Adipocyte (in vitro differentiated cells): ENCODE measurements at places on chromosomes 2 and 18.

DNA sequence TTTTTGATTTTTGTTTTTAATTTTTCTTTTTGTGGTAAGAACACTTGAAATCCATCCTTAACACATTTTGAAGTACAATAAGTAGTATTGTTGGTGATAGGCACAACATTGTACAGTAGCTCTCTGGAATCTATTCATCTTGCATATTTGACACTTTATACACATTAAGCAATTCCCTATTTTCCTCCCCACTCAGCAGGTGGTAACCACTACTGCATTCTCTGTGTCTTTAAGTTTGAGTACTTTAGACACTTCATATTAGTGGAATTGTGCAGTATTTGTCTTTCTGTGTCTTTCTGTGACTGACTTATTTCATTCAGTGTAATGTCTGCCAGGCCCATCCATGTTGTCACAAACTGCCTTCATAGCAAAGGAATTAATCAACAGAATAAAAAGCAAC lies 471.7 kb upstream of the CDH20 start:
- DNase-seq = no peak

DNA sequence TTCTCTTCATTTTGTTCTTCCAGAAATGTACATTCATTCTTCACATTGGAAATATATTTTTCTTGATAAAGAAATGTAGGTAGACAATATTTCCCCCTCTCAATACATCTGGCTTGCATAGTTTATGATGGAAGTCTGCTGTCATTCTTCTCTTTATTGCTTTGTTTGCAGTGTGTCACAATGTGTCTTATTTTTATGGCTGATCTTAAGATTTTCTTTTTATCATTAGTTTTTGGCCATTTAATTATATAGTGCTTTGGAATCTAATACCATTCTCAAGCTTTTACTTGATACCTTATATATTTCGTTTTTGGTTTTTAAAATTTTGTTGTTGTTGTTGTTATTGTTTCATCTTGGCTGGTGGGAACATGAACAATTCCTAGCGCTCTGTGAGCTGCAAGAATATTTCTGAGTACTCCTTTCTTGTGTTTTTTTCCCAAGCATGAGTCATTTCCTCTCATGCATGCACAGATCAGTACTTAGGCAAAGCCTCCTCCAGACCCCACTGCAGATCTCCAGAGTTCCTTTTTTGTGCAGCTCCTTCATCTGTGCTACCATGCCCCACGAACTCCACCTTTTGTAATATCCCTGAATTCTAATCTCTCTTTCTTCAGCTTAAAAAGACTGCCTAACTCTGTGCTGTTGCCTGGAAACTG lies 13.7 kb upstream of the MMADHC start:
- DNase-seq = no peak

- DNase-seq = peak; percentile 27
Measured at GRCh38 chr2:61379521-61379920, 91.4 kb downstream of the USP34 start.

DNA sequence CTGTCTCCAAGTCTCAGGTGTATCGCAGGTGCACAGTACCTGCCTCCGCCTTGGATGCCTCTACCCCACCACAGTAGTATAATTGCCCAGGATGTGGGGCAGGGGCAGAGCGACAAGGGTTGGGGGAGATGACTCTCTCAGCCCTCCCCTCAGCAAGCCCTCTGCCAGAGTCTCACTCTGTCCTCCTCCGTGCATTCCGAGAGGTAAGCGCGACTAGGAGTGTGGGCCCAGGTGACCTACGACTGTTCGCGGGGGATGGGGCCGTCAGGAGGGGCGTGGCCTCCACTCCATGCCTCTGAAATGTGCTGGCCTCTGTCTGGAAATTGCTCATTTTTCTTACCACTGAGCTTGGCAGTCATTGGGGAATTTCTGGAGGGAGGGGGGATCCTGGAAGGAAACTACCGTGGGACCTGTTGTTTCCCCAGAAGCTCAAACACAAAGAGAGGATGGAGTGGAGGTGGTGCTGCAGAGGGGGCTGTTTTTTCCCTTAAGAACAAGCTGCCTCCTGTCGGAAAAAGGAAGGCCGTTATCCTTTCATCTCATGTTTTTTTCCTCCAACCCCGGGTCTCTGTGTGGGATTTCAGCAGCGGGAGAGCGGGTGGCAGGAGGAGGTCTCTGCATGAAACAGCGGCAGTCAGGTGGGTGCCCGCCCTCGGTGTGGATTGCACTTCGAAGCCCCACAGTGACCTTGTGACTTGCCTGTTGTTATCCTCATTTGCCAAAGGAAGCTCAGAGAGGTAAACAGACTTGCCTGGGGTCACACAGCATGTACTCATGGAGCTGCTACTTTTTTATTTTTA lies 13.0 kb upstream of the RALB start:
- DNase-seq = peak; percentile 72

DNA sequence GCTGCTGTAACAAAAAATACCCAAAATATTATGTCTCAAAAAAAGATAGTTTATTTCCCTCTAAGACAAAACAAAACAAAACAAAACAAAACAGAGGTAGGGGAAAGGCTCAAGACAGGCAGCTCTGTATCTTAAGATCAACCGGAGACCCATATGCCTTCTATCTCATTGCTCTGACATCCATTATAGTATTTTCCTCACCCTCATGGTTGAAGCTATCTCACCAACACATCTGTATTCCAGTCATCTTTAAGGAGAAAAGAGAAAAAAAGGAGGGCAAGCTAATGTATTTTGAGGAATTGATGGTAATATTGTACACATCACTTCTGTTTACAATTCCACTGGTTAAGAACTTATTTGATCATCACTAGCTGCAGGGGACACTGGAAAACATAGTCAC lies 239.7 kb downstream of the ICOS start:
- no peak for DNase-seq

DNA sequence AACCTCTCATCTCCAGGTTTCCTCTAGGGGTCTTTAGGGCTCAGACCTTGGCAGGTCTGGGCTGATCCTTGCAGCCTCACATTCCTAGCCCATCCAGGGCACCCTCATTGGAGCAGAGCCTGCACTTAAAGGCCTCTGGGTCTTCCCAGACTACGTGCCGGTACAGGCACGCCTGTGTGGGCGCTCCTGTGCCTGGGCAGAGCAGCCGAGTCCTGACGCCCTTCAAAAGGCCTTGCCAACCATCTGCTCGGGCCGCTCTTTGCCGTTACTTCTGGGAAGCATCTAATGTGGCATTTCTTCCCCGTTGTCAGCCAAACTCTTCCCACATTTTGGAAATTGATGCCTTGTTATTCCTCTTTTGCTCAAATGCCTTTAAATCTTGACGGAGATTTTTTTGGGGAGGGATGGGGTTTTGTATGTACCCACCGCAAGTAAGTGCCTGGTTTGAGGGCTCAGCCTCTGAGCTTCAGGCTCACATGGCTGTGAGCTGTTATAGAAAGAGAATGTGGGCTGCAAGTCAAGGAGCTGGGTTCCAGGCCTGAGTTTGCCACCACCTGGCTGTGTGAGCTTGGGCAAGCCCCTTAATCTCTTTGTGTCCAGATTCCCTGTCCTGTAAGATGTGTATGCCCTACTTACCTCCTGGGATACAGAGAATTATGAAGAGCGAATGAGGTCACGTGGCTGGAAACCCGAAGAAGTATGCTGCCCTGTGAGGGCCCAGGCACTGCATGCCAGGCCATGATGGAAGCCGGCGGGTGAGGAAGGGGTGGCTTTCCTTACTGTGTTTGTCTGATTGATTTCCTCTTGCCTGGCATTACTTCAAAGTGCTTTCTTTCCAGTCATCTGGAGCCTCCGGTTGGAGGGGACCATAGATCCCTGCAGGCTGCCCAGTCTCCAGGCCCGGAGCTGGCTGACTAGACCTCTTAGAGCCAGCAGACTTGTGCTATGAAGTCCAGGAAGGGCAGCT lies 20.6 kb downstream of the EHD3 start:
- no peak for DNase-seq

- DNase-seq = peak; percentile 43
Measured at GRCh38 chr2:223585666-223586065, 16.5 kb downstream of the SCG2 start.

GRCh38 chr18:8974696-8975095 lies 127.8 kb upstream of the NDUFV2 start:
- DNase-seq = no peak

DNA sequence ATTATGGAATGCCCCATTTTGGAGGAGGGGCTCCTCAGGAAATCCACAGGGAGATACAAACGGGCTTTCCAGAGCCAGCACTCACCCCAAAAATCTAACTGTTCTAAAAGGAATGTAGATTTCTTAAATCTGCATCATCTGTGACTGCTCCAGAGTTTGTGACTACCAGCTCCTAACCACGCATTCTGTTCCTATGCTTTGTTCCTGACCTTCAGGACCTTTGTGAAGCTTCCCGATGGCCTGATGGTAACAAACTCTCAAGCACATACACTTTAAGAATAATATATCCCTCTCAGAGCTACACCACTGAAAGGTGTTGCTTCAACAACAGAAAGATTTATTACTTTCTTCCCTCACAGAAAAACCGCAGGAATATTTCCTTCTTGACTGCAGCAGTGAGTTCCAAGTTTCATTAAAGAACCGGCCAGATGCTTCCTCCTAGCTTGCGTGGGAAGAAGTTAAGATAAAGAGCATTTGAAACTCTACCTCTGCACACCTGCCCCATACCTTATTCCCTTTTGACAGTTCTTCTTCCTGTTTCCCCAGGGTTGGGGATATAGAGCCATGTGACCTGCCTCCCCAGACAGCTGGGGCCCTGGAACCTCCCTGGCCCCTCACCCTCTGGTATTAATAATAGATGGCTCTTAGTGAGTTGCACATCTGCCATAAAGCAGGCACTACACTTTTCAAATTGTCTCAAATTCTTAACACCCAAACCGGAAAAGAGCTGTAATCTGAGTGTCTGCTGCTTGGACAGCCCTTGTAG lies 40.2 kb upstream of the EML4 start:
- no peak for DNase-seq

DNA sequence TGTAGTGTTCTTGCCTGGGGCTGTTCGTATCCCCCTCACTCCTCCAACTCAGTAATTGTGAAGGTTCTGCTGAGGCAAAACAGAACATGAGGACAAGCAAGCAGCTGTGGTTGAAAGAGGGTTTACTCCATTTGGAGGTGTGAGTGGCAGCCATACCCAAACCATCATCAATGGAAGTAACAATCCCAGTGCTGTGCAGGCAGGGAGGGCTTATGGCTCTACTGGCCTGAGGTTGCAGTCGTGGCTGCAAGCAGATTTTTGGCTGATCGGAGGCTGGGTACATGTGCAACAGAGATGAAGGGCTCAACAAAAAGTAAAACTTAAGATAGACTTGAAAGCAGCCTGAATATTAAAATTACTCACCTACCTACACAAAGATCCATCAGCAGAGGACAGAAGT lies 13.2 kb downstream of the SRSF7 start:
- DNase-seq = no peak

GRCh38 chr2:77391119-77391518 lies 131.1 kb downstream of the LRRTM4 start:
- no peak for DNase-seq

GRCh38 chr2:191677646-191678436 lies at the start of gene NABP1:
NABP1 (plus strand) TSS chr2:191678136; CDS start chr2:191678615, 479 bp downstream.
- peak; percentile 99 for DNase-seq

DNA sequence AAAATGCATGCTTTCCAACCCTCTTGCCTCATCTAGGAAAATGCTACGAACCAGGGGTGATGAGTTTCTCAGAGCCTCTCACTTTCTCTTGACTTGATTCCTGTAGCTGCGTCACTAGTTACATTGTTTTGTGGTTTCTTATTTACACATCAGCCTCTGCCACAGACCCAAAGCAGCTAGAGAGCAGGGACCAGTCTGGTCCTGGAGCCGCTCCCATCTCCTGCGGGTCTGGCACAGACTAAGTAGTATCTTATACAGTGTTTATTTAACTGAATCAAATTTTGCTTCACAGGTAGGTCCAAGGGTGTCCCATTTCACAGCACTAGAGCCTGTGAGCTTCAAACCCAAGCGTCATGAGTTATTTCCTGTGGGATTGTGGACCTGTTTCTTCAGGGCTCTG lies 310.5 kb downstream of the MYCN start:
- DNase-seq = no peak

- DNase-seq = no peak
Measured at GRCh38 chr2:184920451-184920965, 322.2 kb downstream of the ZNF804A start.

- no peak for DNase-seq
Measured at GRCh38 chr2:233248999-233249398, 2.5 kb upstream of the ATG16L1 start.

DNA sequence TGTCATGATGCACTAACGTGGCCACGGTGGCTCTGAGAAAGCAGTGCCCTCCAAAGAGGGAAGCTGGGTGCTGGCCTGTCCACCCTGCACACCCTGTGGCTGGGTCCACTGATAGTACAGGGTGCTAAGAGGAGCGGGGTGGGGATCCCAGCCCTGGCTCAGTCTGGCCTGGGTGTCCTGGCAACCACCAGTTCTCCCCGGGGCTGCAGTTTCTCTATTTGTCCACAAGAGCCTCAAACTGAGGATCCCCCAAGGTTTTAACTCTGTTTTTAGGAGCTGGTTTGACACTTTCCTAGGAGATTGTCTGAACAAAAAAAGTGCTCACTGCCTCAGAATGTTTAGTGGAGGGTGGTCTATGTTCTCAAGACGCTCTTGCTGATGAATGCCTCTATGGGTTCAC lies 29.0 kb downstream of the EDAR start:
- no peak for DNase-seq

GRCh38 chr18:12018861-12019260 lies 37.6 kb downstream of the IMPA2 start:
- DNase-seq = no peak

GRCh38 chr2:119650206-119650605 lies 28.8 kb upstream of the TMEM177 start:
- no peak for DNase-seq

GRCh38 chr2:239715202-239715601 lies 309.9 kb downstream of the NDUFA10 start:
- no peak for DNase-seq

GRCh38 chr2:48799601-48800000 lies 44.1 kb upstream of the LHCGR start:
- DNase-seq = no peak

- DNase-seq = peak; percentile 54
Measured at GRCh38 chr18:23593720-23594119, 7.4 kb upstream of the NPC1 start.

- no peak for DNase-seq
Measured at GRCh38 chr2:39688181-39688580, 22.5 kb downstream of the TMEM178A start.

GRCh38 chr18:58416704-58417683 lies 211.9 kb downstream of the ALPK2 start:
- peak; percentile 64 for DNase-seq

- DNase-seq = no peak
Measured at GRCh38 chr18:25360301-25360899, 8.4 kb upstream of the ZNF521 start.

GRCh38 chr2:20170704-20171250 lies 54.2 kb downstream of the SDC1 start:
- no peak for DNase-seq

- peak; percentile 59 for DNase-seq
Measured at GRCh38 chr2:48120759-48121242, 214.5 kb upstream of the FBXO11 start.

DNA sequence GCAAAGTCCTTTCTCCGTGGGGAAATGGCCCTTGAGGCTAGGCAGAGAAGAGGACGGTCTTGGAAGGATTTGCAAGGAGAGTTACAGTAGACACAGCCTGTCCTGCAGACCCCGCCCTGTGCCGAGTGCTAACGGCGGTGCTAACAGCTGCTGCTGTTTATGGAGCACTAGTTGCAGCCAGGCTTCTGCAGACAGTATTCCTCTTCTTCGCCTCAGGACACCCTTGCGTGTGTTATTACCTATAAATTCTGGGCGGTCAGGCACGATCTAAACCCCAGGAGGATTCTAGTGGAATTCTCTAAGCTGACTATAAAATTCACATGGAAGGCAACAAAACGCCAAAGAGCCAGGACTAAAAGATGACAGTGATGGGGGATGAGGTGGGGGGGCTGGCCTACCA lies 139.8 kb downstream of the GLI2 start:
- no peak for DNase-seq

- no peak for DNase-seq
Measured at GRCh38 chr18:36613069-36613468, 215.7 kb downstream of the TPGS2 start.
